ENCODE measurements at places on chromosomes 3 and 15.

DNA sequence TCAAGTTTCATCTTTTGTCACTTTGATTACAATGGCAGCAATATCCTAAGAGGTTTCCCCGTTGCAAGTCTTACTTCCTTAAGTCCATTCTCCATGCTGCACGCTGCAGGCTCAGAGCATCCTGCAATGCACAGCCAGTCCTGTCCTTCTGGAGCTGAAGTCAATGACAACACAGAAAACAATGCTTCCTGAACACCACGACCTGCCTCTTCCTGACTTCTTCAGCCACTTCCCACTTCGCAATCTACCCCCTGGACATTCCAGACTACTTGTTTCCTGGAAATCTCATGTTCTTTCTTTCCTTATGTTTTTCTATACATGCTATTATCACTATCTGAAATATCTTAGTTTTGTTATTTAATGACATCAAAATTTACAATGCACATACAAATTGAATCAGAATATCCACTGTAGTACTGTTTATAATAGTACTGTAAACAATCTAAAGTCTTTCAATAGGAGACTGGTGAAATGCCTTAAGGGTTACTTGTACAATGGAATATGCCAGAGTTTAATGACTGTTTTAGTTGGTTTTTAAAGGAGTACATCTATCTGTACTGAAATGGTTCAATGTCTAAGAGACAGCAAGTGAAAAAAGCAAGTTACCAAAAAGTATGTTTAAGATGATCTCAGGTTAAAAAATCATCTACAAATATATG lies 113.7 kb upstream of the PRTG start:
- no peak for DNase-seq

DNA sequence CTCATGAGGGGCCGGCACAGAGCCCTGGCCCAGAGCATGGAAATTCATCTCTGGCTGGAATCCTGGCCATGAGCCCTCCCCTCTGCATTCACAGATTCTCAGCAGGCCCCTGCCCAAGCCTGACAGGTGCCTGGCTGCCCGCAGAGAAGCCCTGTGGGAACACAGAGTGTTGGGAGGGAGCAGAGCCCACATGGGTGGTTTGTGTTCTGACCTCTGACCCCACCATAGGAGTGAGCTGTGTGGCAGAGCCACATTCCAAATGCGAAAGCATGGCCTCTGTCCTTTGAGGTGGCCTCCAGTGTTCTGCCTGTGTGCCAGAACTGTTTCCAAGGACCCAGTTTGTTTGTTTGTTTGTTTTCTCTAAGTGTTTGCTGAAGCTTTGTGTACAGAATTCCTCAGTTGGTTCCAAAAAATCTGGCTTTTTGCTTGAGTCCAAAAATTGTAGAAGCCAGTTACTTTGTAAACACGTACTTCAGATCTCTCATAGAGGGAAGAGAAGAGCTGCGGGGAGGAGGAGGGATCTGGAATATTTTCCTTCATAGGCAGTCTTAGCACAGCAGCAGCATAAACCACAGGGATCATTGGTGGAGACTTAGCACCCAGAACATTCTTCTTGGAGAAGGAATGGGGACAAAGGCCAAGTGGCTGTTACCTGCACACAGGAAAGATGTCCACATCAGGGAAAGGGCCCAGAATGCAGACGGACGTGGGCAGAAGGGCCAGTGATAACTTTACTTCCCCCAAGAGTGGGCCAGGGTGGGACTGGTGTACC lies 36.0 kb downstream of the GRAMD2A start:
- DNase-seq = no peak

DNA sequence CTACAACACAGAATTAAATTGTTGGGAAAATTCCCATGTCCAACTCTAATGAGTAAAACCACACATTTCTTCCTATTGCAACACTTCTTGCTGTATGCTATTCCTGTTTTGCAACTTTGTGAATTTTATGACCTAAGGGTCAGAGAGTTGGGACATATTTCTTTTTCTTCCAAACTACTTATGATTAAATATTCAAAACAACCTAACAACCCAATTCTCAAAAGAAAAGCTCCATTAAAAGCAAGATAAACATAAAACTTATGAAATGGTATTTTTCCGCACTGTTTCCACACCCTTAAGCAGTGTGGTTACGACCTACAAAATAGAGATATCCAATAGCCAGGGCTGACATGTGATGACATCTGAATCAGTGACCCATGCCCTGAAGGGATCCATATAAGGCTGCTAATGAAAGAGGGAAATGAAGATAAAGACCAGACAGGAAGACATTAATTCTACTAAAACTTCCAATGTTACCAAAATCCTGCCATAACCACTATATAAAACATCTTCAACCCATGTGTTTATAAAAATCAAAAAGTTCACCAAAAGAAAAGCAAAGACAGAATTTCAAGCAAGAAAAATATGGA lies 45.6 kb downstream of the DMXL2 start:
- DNase-seq = no peak

DNA sequence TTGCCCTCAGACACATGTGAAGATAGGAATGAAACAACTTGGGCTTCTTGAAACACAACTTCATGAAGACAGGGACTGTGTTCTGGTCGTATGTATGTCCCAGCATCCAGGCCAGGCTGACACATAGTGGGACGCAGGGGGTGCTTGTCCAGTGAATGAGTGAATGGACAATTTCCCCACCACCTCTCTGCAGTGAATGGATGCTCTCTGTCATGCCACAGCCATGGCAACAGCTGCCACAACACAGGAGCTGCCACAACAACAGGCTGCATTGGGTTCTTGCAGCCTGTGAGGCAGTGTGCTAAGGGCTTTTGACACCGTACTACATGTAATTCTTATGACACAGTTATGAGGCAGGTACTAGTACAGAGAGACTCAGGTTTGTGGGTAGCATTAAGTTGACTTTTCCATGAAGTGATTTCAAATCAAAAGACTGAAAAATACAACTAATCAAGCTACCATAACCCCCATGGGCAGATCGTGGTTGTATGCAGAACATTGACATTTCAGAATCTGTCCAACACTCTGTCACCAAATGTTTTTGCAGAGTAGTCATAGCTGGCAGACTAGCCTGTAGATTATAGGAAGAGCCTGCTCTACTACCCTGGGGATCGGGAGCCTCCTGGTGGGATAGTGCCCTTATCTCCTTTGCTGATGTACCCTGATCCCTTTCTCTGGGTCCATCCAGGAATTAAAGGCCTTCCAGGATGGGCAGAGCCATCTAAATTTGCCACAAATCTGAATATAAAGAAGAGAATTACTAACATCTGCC lies 40.8 kb downstream of the CLSTN2 start:
- no peak for DNase-seq

- DNase-seq = no peak
Measured at GRCh38 chr3:118846176-118846575, 188.5 kb downstream of the IGSF11 start.

DNA sequence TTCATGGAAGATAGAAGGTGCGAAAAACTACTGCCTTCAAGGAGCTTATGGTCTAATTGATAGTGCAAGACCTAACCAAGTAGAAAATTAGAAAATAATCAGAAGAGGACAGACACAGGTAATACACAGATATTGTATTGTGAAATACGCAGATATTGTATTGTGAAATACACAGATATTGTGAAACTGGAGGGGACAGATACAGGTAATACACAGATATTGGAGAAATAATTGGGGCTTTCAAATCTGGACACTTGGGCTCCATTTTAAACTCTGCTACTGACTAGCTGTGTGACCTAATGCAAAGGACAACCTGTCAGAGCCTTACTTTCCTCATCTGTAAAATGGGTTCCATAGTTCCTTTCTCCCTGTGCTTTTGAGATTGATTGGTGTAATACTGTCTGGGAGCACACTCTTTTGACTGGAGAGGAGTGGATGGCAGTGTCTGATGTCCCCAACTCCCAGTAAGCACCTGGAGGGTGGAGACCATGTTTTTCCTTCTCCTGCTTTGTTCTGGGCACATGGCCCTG lies 272.8 kb downstream of the TLE3 start:
- DNase-seq = no peak

- DNase-seq = no peak
Measured at GRCh38 chr15:100924436-100924835, 5.3 kb downstream of the LRRK1 start.

DNA sequence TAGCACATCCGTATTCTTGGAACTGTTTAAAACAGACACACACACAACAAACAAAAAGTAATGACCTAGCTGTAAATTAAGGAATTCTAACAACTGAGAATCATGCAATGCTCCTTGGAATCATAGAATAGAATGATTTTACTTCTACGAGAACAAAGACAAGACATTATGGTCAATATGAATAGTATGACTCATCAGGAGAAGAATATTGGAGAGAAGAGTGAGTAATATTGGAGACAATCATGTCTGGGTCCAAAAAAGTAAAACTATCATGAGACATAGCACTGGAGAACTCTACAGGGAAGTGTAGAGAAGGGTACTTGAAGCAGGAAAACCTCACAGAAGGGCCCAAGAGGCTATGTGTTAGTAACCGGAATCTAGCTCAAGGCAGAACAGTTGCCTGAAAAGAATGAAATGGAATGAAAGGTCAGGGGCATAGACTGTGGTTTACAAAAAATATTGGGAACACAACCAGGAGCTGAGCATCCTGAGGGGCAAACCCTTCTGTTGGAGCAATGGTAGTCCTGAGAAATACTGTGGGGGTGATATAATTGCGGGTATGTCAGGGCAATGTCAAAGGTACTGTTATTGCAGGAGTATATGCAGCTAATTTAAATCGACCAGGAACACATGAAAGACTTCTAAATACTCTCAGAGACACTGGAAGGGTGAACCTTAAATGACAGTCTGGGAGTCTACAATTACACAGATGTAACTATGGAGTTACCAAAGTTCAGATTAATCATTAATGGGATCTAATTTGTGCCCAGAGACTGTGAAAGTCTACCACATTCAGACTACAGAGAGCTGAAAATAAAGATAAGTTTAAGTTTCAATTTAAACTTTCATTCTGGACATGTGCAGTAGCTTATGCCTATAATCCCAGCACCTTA lies 201.2 kb downstream of the BCHE start:
- no peak for DNase-seq

DNA sequence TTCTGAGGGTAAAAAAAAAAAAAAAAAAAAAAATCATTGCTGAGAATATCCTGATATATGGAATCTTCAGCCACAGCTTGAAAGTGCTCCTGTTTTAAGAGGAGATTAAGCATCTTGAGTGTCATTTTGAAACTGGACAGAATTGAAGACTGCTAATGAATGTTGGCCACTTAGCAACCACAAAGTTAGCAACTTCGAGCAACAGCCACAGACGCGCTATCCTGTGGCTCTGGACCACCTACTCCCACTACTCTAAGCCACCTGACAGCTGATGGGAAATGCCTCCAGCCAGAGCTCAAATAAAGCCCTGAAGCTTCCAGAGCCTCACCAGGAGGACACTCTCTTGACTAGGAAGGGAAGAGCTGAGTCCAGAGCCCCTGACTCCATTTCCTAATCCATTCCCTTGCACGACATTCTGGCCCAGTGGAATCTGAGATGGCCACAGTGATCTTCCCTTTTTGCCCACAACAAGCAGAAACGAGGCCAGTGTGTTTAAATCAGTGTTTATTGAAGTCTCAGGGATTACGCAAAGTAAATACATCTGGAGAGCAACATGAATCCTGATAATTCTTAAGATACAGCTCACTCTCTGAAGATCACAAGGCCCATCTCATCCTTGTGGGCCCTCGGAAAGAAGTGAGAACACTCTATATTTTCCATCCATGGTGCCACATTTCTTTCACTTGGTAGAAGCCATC lies 58.6 kb downstream of the TMEM212 start:
- no peak for DNase-seq

DNA sequence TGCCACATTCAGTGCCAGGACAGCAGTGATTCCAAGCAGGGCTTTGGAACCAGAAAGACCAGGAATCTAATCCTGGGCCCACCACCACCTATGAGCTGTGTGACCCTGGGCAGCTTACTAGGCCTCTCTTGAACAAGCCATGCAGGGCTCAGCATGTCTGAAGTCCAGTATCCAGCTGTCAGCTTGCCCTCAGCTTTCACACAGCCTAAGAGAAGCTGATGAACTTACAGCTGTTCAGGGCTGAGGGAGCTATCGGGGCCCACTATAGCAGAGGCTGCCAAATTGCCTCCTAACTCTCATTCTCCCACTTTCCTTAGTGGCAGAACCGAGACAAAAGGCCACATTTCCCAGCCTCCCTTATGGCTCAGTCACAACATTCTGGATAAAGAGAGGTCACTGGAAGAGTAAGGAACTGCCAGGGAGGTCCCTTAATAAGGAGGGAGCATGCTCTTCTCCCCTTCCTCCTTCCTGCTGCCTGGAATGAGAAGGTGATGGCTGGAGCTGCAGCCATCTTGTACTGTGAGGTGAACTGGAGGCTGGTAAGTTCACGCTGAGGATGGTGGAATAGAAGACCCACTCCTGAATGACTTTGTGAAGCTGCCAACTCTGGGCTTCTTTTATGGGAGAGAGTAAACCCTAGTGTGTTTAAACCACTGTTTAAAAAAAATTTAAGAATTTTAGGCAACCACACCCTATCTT lies 34.5 kb downstream of the FEM1B start:
- DNase-seq = no peak

DNA sequence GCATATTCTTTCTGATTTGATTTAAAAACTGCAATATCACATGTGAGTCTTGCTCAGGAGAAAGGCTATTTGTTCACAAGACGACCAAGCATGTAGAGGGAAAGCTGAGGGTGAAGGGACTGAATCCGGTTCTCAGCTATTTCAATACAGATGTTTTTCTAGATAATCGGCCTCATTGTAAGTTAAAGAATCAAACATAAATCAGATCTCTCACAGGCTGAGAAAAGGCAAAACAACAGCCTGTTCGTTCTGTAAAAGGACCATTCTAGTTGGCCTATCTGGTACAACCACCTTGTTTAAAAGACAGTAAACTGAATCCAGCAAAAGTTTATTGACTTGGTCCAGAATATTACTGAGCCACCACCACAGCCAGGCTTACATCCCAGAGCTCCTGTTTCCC lies 1045.7 kb upstream of the CFAP20DC start:
- no peak for DNase-seq

GRCh38 chr15:101532865-101533264 lies 43.4 kb upstream of the PCSK6 start:
- DNase-seq = no peak

DNA sequence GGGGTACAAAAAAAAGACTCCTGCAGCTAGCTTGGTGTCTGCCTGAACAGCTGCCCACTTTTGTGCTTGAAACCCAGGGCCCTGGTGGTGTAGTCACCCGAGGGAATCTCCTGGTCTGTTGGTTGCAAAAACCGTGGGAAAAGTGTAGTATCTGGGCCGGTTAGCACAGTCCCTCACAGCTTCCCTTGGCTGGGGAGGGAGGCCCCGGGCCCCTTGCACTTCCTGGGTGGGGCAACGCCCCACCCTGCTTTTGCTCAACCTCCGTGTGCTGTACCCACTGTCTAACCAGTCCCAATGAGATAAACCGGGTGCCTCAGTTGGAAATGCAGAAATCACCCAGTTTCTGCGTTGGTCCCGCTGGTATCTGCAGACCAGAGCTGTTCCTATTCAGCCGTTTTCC lies 211.7 kb upstream of the ZPLD1 start:
- DNase-seq = no peak

GRCh38 chr3:40975711-40976121 lies 223.6 kb upstream of the CTNNB1 start:
- no peak for DNase-seq
